ENCODE measurements at places on chromosomes 7 and 10.

DNA sequence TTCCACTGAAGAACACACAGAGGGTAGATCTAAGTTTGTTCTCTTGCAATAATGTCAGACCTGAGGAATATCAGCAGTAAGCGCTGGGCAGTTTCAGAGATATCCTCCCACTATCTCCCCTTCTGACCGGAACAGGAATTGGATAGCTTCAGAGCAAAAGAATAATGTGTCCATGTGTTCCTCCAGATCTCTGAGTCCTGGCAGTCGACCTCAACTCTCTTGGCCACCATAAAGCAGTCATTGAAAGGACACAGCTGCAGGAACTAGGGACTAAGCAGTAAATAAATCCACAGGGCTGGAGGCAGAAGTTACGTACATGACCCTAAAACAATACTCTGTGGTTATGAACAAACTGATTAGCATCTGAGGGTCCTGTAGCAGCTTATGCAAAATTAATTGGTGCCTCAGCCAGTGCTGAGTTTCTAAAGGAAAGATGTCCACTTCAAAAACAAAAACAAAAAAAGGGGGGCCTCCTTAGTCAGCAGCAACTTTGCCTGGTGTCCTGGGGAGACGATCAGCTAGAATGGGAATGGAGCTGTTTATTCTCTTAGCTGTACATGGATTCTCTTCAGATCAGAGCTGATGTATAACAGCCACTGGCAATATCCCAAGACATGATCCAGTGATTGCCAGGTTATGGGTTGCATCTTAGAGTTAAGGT lies 6.4 kb upstream of the PRTFDC1 start:
- DNase-seq: peak; percentile 98

GRCh38 chr7:30869794-30870611 lies 41.6 kb upstream of the AQP1 start:
- DNase-seq: peak; percentile 18

- DNase-seq: peak; percentile 37
These were observed 41.4 kb upstream of the PNLIPRP3 start for GRCh38 chr10:116385994-116386809.

GRCh38 chr10:46515366-46515765 lies 41.1 kb downstream of the GPRIN2 start:
- no peak for DNase-seq

DNA sequence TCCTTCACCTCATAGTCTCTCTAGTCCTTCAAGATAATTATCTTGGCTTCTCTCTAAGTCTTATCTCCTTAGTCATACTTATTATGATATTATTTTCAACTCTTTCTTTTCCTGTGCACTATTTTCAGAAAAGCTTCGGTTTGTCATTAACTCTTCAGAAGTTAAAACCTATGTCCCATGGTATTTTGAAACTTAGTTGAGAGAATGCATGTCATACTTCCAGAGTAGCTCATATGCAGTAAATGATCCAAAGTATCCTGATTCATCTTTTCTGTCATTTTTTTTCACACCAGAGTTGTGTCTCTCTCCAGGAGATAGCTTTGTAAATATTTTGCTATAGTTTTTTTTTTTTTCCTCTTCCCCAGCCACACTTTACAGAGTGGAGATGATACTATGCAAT lies 1008.6 kb downstream of the NRG3 start:
- no peak for DNase-seq

DNA sequence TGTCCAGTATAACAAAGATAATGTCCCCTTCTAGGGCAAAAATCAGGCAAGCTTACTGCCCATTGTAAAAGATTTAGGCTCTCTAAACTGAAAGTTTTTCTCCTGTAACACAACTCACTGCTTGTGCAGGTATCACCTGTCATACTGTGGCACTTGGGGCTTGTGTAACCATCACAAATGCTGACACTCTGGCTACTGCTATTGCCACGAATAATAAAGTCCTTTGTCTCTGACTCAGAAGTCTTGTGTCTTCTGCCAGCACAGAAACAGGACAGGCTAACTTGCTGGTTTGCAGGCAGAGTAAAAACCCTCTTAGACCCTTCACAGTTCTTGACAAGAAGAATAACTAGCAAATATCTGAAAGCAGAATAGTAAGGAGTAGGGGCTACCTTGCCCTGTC lies 273.9 kb downstream of the RPS24 start:
- no peak for DNase-seq

DNA sequence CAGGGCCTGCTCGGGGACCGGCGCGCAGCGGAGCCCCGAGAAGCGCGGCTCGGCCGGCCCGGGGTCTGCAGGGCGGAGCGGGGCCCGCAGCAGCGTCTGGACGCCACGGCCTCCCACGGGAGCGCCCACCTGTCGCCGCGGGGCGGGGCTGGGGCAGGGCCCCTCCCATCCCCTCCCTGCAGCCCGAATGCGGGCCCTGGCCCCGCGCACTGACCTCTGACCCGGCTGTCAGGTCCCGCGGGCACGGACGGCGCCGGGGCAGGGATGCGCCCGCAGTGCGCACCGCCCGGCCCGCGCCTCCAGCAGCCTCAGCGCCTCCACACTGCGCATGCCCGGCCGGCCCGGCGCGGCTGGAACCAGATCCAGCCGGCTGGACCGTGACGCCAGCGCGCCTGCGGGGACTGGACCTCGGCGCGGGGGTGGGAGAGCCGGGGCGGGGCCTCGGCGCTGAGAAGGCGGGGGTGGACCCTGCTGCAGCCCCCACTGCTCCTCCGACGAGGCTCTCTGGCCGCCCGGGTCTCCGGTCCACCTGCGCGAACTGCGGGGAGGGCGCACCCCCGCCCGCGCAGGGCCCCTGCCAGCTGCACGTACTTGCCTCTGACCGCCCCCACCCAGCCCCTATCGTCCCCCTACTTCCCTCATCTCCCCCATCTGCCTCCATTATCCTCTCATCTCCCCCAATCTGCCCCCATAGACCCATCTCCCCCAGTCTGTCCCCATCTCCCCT lies 16.1 kb upstream of the GPR146 start:
- peak; percentile 84 for DNase-seq

DNA sequence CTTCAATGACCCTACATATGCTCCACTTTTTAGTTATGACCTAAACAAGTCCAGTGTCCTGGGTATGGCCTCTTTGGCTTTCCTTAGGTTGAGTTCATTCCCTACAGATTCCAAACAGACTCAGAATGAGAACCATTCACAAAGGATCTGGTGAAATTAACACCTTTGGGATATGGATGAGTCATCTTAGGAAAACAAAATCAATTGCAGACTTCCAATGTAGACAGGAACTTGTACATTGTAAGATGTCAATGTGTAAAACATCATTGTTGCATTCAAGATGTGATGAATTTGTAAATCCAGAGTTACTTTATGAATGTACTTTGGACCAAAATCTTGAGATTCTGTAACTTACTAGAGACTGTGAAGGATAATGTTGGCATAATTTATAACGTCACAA lies 43.4 kb upstream of the HECTD2 start:
- DNase-seq: peak; percentile 29

DNA sequence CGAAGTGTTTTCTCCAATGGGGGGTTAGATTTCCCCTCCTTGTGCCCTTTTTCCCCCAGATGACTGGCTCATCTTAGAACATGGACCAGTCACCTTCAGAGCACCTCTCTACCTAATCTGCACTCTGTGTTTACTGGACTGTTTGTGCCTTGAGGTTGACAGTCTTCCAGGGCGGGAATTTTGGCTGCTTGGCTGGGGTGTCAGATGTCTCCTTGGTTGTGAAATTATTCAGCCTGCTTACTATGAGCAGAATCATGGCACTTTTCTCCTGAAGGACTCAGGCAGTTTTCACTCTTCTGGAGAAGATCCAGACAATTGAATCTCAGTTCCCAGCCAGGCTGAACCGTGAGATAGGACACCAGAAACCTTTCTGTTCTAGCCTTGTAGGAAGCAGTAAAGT lies 60.3 kb upstream of the NFKB2 start:
- peak; percentile 58 for DNase-seq

- DNase-seq: peak; percentile 28
These were observed 23.8 kb downstream of the MAPK8 start for GRCh38 chr10:48330269-48330668.

- DNase-seq: no peak
These were observed 88.8 kb downstream of the ZRANB1 start for GRCh38 chr10:125030567-125031197.

DNA sequence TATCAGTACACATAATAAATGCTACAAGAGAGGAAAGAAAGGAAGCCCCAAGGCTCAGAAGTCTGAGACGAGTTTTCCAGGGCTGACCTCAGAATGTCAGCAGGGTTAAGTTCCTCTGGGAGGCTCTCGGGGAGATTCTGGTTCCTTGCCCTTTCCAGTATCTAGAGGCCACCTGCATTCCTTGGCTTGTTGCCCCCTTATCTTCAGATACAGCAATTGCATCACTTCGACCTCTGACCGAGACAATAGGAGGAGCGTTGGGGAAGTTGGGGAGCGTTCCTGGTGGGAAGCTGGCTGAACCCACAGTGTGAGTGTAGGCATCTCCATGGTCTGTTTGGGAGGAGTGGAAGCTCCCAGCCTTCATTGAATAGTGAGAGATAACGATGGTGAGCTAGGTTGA lies 72.0 kb upstream of the MTPN start:
- no peak for DNase-seq

GRCh38 chr7:33075818-33076518 lies 13.4 kb upstream of the NT5C3A start:
- DNase-seq: no peak

DNA sequence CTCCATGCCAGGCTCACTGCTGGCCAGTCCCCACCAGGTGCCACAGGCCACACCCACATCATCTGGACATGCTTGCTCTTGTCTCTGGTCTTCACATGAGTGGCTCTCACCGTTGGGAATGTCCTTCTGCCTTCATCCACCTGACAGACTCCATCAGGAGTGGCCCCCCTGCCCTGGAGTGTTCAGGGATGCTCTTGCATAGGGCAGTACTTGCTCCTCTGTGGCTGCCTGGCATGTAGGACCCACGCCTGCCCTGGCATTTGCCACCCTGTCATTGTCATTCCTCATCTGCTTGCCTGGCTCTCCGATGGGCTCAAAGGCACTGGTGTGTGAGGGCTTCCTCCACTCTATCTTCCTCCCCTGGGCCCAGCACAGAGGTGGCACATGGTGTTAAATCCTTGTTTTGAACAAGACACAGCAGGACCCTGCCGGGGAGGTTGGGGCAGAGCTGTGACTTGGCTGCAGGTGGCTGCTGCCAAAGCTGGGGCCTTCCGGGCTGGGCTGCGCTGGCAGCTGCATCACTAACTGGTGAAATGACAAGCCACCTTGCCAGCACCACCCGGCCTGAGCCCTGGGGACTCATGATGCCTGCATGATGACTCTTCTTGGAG lies 1.8 kb downstream of the SH2D4B start:
- no peak for DNase-seq

DNA sequence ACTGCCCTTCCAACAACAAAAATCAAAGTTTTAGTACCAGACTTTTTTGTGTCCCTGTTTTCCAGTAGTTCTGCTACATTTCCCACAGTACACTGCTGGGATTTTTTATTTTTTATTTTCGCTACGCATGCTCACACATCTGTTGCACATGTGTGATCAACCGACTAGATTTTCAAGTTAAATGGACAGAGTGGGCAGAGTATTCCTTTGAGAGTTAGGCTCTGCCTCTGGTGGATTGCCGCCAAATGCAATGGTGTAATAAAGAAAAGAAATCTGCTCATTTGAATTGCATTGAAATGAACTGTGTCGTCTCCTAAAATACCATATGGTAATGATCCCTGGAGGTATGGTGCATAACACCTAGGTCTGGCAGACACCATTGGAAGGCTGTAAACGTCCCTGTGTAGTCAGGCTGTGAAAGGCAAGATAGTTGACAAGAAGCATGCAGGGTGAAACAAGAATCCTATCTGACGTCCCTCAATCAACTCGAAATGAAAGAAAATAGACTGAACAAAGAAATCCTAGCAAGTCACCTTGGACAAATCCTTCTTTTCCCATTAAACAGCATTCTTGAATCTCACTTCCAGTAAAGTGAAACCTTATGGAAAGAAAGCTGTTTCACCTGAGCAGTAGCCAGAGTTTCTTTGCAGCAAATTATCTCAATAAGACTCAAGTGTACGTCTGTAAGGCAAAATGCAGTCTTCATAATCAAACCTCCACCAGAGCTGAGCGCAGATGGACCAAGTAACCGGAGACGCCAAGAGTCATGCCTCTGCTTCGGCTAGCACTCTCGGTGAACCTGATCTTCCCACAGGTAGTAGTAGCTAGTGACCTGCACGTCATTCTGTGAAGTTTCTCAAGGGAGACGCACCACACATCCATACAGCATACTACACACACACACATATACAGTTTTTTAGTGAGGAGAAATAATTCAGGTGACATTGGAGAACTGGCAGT lies 357.3 kb downstream of the CRPPA start:
- DNase-seq: peak; percentile 92

- peak; percentile 65 for DNase-seq
These were observed 202.8 kb downstream of the IPMK start for GRCh38 chr10:58064714-58065528.

- DNase-seq: no peak
These were observed 317.3 kb upstream of the CACNA2D1 start for GRCh38 chr7:82760831-82761230.
